ENCODE measurements at places on chromosomes 13 and 19. TPM values are rescaled to one million over a fixed set of nuclear protein-coding genes. Genes with fewer than 3 reads are reported as not detected.

GRCh38 chr13:93603043-93603442 lies 376.4 kb downstream of the GPC6 start:
- no peak overlapping the region for H3K4me3 ChIP-seq
- H3K27me3 ChIP-seq: no peaks in the 10 kb centered on the region
- DNase-seq: no peak
- no peaks in the 10 kb centered on the region for H3K36me3 ChIP-seq
- no peaks in the 10 kb centered on the region for H3K4me1 ChIP-seq

DNA sequence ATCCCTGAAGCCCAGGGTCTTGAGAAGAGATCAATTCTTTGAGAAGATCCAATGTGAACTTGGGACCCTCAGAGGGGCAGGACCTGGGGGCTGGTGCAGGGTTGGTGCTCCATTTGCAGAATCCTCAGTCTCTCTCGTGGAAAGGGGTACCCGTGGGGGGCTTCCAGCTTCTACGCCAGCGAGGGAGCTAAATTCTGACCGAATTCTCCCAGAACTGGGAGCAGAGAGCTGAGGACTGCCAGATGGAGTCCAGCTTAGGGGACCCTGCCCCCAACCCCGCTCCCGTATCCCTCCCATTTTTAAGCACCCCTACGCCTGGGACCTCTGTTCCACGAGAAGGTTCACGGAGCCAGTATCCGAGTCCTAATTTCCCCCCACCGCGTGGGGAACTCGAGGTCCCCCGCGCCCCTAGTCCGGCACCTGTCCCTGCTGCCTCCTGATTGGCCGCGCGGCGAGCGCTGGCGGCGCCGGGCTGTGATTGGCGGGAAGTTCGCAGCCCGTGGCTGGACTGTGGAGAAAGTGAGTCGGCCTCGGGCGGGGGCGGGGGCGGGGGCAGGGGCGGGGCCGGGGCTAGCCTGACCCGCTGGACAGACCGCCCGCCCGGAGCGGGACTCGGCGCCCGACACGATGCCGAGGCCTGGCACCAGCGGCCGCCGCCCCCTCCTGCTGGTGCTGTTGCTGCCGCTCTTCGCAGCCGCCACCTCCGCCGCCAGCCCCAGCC lies 4.4 kb upstream of the LTBP4 start:
- peak overlapping the region; percentile 49 for H3K4me3 ChIP-seq
- peaks cover 35% of the 10 kb centered on the region for H3K27me3 ChIP-seq
- no peaks in the 10 kb centered on the region for H3K36me3 ChIP-seq
- no peak overlapping the region for H3K27ac ChIP-seq
- DNase-seq: peak; percentile 51

- no peaks in the 10 kb centered on the region for H3K4me1 ChIP-seq
- no peaks in the 10 kb centered on the region for H3K27me3 ChIP-seq
- H3K36me3 ChIP-seq: no peaks in the 10 kb centered on the region
- H3K4me3 ChIP-seq: no peak overlapping the region
Measured at GRCh38 chr13:113106711-113107351, 1.2 kb downstream of the F7 start.

- peaks cover 3% of the 10 kb centered on the region for H3K36me3 ChIP-seq
- no peak for DNase-seq
- no peaks in the 10 kb centered on the region for H3K4me1 ChIP-seq
- H3K4me3 ChIP-seq: no peak overlapping the region
- peaks cover 17% of the 10 kb centered on the region for H3K27me3 ChIP-seq
Measured at GRCh38 chr13:60172111-60172510, 8.4 kb upstream of the DIAPH3 start.

DNA sequence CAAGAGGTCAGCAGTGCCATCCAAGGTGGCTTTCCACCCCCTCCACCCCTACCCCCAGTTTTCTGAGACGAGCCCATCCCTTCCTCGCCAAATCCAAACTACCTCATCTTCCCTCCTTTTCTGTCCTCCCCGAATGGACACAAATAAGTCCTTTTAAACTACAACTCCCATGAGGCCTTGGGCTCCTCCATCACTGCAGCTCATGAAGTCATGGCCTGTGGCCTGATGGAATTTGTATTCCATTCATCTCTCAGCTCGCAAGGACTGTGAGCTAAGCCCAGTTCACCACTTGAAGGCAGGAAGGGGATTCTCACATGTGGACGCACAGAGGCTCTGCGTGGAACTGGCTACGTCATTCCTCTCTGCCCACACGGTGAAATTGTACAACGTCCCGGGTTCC lies 12.5 kb downstream of the PTPRH start:
- H3K36me3 ChIP-seq: no peaks in the 10 kb centered on the region
- H3K27ac ChIP-seq: no peak overlapping the region
- no peak overlapping the region for H3K4me3 ChIP-seq

GRCh38 chr19:49160450-49161189 lies 3.0 kb downstream of the TRPM4 start:
- no peak overlapping the region for H3K27ac ChIP-seq
- H3K4me1 ChIP-seq: peaks cover 7% of the 10 kb centered on the region
- H3K27me3 ChIP-seq: peaks cover 44% of the 10 kb centered on the region
- H3K4me3 ChIP-seq: no peak overlapping the region
- no peaks in the 10 kb centered on the region for H3K36me3 ChIP-seq

Gene ZNF546
- 6.1 TPM for total RNA-seq

Gene NLRP12
- total RNA-seq: not detected

Gene VSTM1
- total RNA-seq: not detected
